ENCODE measurements at places on chromosomes 7 and 10.

DNA sequence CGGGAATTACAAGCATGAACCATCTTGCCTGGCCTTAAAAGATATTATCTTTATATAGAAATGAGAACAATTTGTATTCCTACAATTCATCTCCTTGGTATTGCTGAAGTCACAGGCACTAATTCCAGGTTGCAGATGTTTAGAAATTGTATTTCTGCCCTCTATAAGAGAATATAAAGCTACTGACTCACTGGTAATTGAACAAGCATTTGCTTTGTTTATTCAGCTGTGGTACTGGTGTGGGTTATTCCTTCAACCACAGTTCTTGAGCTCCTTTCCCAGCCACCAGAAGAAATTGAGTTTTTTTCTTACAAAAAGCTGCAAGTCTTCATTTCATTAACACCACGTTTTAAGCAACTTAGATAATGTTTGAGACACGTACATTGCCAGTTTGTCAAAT lies 29.0 kb upstream of the MPP7 start:
- no peak for DNase-seq

DNA sequence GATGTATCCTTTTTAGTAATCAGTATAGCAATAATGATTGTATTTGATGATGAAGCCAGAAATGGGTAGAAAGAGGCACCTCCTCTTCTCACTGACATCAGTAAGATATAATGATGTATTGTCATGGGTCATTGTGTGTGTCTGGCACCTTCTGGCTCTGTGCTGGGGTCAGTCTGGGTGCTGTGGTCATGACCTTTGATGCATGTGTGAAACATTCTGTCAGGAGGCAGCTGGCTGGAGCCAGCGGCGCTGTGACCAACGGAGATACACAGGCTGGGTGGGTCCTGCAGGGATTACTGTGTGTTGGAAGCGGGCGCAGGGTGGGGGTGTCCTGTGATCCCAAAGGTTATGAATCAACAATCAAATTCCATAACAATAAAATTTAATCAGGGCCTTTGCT lies 35.2 kb downstream of the EEPD1 start:
- DNase-seq: no peak

DNA sequence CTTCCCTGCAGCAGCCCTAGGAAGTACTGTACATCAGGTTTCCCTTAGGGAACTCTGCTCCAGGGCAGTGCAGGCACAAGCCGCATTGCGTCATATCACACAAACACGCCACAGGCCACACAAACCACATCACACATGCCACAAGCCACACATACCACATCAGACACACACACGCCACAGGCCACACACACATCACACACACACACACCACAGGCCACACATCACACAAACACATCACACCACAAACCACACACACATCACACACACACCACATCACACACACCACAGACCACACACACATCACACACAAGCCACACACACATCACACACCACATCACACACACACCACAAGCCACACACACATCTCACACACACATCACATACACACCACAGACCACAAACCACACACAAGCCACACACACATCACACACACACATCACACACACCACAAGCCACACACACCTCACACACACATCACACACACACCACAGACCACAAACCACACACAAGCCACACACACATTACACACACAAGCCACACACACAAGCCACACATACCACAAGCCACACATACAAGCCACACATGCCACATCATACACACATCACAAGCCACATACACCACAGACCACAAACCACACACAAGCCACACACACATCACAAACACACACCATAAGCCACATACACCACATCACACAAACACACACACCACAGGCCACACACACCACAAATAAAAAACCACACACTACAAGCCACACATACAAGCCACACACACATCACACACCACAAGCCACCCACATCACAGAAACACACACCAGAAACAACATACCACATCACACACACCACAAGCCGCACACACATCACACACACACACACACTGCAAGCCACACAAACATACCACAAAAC lies 53.4 kb downstream of the TMEM209 start:
- no peak for DNase-seq

- peak; percentile 15 for DNase-seq
These were observed 142.4 kb downstream of the DIP2C start for GRCh38 chr10:546971-547590.

- no peak for DNase-seq
These were observed 631 bp downstream of the HPS6 start for GRCh38 chr10:102065561-102066398.

- DNase-seq: no peak
These were observed 48.6 kb upstream of the MKLN1 start for GRCh38 chr7:131279044-131279443.

- no peak for DNase-seq
These were observed 31.5 kb upstream of the NRP1 start for GRCh38 chr10:33365871-33366411.

- no peak for DNase-seq
These were observed 126.0 kb downstream of the SKIDA1 start for GRCh38 chr10:21399392-21400035.

GRCh38 chr7:44652535-44652934 lies 46.1 kb downstream of the OGDH start:
- no peak for DNase-seq

GRCh38 chr10:73926152-73926764 lies 15.3 kb downstream of the PLAU start:
- DNase-seq: no peak

GRCh38 chr10:30529373-30529998 lies 95.5 kb downstream of the MAP3K8 start:
- DNase-seq: no peak

- no peak for DNase-seq
These were observed 23.2 kb downstream of the PNLIPRP3 start for GRCh38 chr10:116450861-116451260.

DNA sequence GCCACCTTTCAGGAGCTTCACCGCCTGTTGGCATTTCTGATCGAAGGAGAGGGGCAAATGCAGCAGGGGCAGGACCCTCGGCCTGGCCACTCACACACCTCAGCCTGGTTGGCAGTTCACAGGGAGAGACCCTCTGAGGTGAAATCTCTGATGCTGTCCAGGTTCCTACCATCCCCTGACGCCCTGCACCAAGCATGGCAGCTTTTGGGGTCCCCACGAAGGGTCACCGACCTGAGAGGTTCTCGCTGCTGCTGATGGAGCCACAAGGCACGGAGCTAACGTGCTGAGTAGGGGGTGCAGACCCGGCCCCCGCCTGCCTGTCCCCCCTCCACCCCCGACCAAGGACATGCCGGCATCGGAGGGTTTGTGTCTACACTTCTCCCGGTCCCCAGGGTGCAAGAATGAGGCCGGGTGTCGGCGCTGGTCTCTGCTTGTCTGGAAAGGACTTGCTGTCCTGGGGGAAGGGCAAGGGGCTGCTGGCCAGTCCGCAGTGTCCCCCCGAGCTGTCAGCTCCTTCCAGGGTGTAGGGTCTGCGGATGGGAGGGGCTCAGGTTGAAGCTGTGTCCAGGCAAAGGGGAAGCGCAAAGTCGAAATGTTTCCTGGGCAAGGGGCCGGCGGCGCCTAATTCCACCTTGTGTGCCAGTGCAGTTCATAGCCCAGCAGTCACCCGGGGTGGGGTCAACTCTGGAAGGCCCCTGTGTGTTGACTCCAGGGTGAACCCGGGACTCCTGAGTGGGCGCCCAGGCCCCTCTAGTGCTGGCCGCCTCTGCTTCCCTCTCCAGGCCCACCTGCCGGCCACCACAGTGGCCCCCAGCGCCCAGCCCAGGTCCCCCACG lies 132.6 kb downstream of the DNAJB6 start:
- no peak for DNase-seq

GRCh38 chr10:104234934-104235333 lies 2.8 kb upstream of the CFAP43 start:
- no peak for DNase-seq

- no peak for DNase-seq
These were observed 8.7 kb upstream of the ESYT2 start for GRCh38 chr7:158837790-158838637.

GRCh38 chr7:128790315-128791041 lies 1.3 kb upstream of the CCDC136 start:
- no peak for DNase-seq

DNA sequence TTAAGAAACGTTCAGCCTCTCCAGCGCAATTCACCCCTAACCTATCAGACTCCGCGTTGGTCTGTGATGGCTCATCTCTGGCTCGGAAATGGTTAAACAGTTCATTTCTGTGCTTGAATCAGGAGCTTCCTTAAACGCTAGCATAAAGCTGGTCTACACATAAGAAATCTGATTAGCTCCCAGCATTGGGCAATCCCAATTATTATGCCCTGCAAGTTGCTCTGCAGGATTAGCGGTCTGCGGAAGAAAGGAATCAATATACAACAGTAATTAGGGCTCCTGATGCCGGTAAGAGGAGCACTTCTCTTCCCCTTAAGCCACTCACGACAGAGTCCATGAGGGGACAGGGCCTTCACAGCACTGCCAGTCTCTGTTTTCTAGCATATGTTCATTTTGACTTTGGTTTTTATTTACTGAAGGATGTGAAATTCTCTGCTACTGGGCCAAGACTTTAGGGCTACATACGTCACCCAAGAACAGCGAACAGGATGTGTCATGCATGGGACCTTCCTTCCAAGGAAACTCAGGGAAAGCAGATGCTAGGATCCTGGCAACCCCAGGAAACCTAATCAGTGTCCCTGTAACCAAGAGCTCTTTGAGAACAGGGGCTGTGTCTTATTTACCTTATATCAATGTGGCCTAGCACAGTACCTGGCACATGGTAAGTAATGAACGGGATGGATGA lies 324.4 kb downstream of the KCNMA1 start:
- no peak for DNase-seq

- no peak for DNase-seq
These were observed 495.3 kb downstream of the LRMDA start for GRCh38 chr10:75926763-75927162.

DNA sequence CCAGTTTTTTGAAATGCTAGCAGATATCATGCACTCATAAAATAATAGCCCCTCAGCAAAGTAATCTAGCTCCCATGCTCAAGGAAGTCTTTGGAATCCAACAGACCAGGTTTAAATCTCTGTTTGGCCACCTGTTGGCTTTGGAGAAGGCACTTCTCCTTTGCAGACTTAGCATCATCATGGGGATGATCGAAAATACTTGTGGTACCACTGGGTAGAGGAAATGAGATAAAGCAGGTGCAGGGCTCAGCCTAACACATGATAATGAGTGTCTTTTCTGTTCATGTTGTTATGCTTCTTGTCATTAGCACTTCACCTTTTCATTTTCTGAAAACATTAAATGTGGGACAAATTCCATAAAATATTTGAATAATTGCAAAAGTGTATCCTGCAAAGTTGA lies 67.4 kb downstream of the LRRC18 start:
- DNase-seq: no peak

DNA sequence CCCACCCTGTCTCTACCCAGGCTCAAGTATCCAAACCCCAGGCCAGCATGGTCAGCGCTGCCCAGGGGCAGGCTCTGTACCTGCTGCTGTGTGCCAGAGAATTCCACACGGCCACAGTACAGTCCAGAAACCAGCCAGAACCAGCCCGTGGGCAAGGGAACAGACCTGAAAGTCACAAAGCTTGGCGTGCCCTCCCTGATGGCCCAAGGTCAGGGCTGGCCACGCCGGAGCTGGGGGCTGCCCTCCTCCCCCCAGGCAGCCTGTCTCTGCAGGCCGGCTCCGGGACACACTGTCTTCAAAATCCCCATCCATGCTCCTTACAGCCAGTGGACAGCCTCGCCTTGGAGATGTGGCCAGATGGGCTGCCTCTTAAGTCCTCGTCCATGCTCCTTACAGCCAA lies 78.4 kb downstream of the CTBP2 start:
- DNase-seq: no peak

DNA sequence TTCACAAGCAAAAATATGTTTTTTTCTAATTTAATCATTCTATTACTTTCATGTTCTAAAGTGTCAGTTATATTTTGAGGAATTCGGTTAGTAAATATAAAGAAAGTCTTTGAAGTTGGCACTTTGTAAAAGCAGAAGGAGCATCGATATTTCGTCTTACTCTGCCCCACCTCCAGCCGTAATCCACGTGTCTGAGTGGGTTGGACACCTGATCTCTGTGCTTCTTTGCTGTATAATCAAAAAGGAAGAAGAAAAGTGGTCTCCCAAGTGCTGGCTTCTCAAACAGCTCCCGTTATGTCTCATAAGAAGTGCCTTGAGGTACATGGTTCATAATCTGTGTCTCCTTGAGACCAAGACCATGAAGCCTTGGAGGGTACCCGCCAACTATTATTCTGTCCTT lies 19.8 kb downstream of the PRKAR2B start:
- no peak for DNase-seq

DNA sequence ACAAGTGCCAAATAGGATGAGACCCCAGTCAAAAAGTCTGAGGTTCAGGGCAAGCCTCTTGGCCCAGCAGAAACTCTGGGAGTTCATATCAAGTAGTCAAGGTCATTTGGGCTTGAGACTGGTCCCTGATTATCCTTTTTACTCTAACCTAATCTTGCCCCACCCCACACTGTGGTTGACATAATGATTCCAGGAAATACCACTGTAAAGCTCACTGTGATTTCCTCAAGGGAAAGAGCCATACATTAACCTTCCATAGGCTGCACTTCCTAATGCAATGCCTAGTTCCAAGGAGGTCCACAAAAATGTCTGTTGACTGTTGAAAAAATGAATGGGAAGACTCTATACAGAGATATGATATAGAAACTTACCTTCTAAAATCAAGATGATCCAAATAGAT lies 52.9 kb upstream of the CHCHD3 start:
- DNase-seq: no peak

DNA sequence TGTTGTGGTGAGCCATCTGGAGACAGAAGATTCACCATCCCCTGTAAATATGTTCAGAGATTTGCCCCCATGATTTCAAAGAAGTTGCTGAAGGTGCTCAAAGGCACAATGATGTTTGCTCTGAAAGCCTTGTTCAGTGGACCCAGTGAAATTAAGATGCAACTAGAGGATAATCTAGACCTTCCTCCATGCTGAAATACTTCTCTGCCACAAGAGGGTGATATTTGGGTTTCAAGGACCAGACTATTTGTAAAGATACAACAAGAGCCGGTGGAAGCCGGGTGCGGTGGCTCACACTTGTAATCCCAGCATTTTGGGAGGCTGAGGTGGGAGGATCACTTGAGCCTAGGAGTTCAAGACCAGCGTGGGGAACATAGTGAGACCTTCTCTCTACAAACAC lies 13.5 kb upstream of the MSRB2 start:
- no peak for DNase-seq

DNA sequence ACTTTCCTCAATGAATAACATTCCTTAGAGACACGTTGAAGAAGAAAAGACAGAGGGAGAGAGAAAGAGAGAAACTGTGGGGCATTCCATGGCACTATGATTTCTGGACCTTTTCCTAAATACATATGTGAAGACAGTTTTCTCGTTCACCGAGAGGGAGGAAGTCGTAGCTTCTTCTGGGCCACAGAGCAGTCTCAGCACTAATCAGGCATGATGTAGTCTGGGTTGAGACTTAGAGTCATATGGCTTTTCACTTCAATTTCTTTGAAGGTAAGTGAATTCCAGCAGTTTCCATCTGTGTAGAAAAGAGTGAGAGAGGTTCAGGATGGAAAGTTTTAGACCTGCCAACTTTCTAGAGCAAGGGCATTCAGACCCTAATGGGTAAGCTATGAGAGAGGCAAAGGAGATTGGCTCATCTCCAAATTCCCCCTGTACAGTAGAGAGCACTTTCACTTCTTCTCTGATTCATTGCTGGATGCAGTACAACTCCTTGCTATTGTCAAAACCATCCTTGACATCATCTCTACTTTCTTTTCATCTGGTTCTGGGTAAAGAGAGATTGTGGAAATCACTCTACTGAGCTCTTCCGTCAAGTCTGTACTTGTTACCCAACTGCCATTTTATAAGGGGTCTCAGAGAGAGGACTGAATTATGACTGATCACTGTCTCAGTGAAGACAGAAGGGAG lies 31.5 kb upstream of the OR9A4 start:
- no peak for DNase-seq

- no peak for DNase-seq
These were observed 90.0 kb downstream of the NRP1 start for GRCh38 chr10:33244354-33244967.

All from NCI-H2107 (cell line).